Activated T-cell treated with anti-CD3 and anti-CD28 coated beads for 48 hours (primary cell): ENCODE measurements at places on chromosomes 12 and 14.

GRCh38 chr14:49849213-49849847, 3.3 kb downstream of the NEMF start:
- DNase-seq, result no peak

DNA sequence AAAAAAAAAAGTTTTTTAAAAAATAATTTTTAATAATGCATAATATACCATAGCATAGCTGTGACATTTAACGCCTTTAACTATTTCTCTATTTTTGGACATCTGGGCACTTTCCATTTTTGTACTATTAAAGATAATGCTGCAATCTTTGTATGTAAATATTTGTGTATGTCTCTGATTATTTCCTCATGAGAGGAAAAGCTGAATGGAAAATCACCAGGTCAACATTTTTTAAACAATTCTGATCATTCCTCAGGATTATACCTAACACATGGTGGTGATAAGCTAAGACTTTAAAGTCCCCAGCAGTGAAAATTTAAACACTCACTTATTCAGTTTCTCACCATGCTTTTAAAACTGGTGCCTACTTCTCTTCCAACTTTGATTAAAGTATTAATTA, 31.3 kb upstream of the NR1H4 start:
- no peak for DNase-seq

- DNase-seq, result peak; percentile 80
Observed at GRCh38 chr14:106372870-106373652, 846.7 kb downstream of the TMEM121 start.

DNA sequence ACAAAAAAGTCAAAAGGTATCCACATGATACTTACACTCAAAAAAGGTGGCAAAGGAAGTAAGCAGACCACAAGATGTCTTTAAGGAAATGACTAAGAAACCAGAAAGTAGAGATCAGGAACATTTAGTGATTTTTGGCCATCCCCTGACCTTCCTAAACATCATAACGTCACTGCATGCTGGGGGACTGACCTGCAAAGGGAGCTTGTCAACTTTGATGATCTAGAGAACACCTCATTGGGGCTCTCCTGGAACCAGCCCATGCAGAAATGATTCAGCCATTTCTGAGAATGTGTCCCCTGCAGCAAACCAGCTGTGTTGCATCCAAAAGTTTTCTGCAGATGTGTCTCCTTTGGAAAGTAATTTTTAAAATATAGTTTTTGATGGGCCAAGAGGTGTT, 152.2 kb upstream of the RASSF8 start:
- DNase-seq, result peak; percentile 2

DNA sequence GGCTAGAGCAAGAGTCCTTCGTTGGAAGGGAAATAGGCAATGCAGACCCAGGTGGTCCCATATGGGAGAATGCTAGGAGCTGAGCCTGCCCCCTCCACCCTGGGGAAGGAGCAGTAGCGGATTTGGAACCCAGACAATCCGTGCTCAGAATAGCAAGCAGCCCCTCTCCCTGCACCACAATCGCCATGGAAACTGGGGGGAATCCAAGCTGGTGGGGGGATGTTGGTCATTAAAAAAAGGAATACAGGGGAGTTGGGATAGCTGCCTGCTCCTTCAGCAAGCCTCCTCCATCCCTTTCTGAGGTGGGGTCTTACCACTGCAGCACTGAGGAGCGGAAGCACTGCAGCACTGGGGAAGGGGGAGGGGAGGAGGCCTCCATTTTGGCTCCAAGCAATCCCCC, 2.9 kb downstream of the RND1 start:
- no peak for DNase-seq

GRCh38 chr12:32742133-32742532, 13.6 kb downstream of the YARS2 start:
- DNase-seq, result no peak

DNA sequence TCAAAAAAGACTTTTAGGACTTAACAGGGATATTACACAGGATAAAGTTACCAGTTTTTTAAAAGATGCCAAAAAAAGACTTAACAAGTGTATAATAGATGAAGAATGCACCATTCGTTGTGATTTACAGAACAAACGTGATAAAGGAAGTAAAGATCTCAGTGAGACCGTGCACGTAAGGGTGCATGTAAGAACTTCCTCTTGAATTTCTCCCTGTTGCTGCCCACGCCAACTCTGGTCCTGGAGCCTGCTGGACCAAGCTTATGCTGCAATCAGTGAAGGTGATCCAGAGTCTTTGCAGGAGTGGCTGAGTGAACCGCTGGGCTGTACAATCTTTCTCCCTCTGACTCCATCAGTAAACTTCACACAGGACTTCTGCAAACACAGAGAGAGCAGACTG, 593.7 kb downstream of the TMEM121 start:
- no peak for DNase-seq

DNA sequence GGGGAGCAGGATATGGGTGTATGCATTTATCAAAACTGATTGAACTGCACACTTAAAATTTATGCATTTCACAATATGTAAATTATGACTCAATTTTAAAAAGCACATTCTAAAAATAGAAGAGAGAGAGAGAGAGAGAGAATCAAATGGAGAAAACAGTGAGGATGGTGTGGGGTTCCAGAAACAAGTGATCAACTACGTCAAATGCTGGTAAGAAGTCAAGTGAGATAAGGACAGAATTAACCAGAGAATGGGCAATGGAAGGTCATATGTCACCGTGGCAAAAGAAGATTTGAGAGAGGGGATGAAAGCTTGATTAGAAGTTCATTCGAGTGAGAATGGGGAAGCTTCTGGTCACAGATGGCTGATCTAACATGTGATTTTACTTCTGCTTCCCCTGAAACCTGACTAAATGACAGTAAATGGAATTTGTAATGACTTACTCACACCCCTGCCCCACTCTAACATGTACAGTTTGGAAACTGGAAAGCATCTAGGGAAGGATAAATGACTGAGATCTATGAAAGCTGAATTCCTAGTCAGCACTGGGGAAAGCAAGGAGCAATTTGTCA, 276.5 kb upstream of the AMIGO2 start:
- DNase-seq, result no peak

GRCh38 chr12:49330631-49331379, 6.2 kb downstream of the C1QL4 start:
- DNase-seq, result no peak

DNA sequence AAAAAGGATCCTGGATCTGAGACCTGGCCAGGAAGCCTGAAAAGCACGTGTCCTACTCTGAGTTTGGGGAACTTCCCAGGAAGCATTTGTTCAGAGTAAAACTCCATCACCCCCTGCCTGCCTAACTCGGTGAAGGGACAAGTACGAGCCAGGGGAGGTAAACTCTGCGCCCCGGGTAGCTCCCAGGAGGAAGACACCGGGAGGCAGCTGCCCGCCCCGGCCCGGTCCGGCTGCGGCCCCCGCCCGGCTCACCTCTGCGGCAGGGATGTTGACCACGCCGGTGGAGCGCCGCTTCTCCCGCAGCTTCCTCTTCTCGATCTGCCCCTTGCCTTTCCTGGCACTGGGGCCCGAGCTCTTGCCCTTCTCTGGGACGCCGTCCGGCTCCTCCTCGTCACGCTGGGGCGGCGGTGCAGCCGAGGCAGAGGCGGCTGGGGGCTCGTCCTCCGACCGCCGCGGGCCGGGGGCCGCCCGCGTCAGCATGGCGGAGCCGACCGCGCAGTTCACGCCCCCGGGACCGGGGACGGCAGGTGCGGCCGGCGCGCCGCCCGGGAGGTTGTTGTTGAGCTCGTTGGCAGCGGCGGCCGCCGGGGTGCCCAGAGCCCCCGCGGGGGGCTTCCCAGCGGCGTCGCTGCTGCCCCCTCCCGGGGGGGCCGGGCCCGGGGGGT, 1.2 kb downstream of the PAWR start:
- peak; percentile 5 for DNase-seq

- no peak for DNase-seq
Observed at GRCh38 chr14:96806836-96807235, 9.7 kb downstream of the VRK1 start.

- no peak for DNase-seq
Observed at GRCh38 chr12:106918746-106919145, 37.0 kb upstream of the TMEM263 start.

DNA sequence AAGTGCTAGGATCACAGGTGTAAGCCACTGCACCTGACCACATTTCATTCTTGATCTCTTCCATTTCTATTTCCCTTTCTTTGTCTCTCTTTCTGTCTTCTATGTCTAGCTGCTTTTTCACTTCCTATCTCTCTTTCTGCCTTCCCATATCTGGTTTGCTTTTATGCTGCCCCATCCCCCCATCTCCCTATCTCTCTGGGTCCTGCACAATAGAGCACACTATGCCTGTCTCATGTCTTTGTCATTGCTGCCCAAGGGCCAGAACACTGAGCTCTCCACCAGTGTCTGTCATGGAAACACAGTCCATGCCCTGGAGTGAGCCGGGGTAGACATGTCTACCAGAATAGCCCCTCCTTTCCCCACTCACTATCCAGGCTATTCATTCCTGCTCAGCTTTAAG, 12.3 kb upstream of the RARG start:
- DNase-seq, result no peak

- no peak for DNase-seq
Observed at GRCh38 chr12:32455607-32456071, 56.3 kb downstream of the FGD4 start.

DNA sequence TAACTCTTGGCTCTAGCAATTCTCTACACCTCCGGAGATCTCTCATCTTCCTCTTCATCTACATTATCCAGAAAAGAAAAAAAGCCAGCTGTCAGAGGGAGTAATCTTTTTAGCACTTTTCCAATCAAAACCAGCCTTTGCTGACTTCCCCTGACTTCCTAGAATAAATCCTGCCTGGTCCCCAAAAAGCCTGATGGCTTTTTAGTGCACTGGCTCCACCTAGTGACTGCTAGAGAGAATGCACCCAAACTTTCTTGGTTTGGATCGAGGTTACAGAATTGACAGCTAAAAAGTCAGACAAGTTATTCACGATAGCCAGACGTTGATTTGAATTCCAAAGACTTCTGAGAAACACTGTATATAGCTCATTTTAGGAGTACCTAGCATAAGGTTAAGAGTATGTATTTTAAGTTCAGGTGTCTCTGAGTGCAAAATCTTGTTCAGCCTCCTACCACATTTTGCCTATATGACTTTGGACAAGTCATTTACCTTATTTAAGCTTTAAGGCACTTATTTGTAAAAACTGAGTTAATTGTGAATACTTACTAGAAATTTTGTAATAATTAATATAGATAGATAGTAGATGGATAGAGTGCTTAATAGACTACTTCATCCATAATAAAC, 185.7 kb upstream of the GRIN2B start:
- peak; percentile 8 for DNase-seq

- no peak for DNase-seq
Observed at GRCh38 chr12:117900561-117900960, 68.2 kb downstream of the KSR2 start.

DNA sequence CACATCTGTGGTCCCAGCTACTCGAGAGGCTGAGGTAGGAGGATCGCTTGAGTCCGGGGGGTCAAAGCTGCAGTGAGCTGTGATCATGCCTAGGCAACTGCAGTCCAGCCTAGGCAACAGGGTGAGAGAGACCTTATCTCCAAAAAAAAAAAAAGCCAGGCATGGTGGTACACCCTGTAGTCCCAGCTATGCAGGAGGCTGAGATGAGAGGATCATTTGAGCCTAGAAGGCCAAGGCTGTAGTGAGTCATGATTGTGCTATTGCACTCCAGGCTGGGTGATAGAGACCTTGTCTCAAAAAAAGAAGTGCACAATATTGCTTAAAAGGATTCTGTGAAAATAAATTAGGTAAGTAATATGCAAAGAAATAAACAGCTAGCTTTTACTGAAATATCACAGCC, 17.0 kb downstream of the NAA25 start:
- DNase-seq, result no peak

DNA sequence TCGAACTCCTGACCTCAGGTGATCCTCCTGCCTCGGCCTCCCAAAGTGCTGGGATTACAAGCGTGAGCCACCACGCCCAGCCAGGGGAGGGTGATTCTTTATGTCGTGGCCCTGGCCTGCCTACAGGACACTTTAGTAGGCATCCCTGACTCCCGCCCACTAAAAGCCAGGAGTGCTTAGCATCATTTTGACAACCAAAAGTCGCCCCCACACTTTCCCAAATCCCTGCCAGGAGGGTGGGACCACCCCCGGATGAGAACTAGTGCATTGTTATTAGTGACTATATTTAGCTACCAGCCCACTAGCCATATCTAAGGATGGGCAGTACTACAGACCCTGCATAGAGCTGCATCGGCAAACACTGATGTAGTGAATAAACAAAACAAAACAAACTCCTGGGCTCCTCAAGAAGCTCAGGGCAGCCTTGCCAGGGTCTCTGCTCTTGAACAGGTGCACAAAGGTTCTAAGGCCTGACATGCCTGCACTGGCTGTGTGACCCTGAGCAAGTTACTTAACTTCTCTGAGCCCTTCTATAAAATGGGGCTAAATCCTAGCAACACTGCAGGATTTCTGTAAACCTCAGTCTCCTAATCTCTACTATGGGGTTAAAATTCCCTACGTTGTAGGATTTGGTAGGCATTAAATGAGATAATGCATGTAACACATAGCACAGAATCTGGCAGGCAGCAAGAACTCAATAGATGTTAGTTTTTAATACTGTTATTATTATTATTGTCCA, 2.2 kb downstream of the CAMKK2 start:
- DNase-seq, result no peak

GRCh38 chr14:50756300-50756699, 74.7 kb downstream of the NIN start:
- no peak for DNase-seq

- no peak for DNase-seq
Observed at GRCh38 chr12:131486451-131487230, 224.2 kb upstream of the SFSWAP start.

DNA sequence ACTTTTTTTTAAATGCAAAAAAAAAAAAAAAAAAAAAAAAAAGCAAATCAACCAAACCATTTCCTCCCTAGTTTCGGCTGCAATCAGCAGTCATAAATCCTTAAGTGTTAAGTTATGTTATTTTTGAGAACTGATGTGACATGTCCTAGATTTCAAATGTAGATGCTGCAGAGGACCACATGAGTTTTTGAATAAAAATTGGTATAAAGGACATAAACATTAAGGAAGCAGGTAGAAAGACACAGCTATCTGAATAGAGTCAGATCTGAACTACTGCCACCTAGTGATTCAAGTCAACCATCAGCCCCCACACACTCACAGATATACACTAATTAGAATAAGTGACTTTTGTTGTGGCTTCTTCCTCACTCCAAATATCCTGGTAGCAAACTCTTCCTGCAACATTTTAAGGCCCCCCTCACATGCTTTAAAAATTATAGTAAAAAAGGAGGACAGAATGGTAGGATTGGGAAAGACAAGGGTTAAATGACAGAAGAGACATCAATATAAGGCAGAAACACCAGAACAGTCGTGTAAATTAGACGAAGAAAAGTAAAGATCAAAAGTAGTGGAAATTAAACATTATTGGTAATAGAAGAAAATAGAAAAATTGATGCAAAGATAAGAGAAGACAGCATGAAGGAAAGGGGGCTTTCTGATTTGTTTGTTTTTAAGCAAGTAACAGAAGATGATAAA, 394.5 kb upstream of the ATP2B1 start:
- no peak for DNase-seq

DNA sequence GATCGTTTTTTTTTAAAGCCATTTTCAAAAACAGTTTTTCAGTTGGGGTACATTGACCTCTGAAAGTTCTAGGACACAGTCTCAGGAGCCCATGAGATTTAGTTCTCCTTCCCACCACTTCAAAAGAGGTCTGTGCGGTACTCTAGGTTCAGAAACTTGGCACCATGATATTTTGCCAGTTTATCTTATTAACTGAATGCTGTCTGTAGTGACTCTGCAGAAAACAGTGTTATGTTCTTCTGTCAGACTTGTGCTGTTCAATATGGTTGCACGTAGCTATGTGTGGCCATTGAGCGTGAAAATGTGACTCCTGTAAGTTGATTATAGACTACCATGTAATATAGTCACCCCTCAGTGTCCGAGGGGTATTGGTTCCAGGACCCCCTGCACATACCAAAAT, 35.9 kb downstream of the CRADD start:
- no peak for DNase-seq

- DNase-seq, result no peak
Observed at GRCh38 chr14:64654246-64654900, 49.9 kb upstream of the PLEKHG3 start.
